CD4-positive, alpha-beta memory T cell (primary cell): ENCODE measurements at places on chromosomes 11 and 22.

DNA sequence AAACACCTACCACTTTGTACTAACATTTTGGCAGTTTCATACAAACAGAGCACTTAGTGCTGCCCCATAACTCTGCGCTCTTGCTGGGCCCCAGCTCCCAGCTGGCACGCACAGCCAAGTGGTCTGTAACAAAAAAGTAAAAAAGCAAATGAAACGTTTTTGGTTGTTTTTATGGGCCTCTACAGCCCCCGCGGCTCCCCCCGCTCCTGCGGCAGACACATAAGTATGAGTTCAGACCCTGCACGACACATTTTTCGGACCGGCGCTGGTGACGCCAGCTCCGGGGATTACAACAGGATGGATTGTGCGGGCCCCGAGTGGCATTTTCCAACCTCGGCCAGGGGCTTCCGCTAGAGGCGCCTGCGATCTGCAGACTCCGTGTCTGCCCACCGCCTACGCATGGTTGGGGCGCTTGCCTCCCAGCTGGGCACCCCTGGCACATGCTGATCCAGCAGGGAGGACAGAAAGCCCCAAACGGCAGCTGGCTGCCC is 418.2 kb downstream of the SOX6 start:
- DNase-seq: no peak

DNA sequence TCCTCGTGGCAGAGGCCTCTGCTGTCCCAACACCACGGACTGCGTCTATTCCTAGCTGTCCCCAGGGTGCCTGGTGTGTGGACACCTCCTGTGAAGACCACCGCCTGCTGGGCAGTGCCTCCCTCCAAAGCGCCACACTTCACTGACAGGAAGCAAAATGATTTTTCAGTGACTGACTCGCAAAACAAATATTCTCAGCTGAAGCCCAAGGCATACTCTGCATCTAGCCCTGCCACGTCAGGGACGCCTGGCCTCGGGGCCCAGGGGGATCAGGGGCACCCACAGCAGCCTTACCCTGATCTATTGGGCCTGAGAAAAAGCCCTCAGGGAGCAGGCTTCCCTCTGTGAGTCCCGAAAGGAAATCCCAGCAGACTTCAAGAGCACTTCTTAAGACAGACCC is 2.2 kb downstream of the BRD1 start:
- DNase-seq: no peak

DNA sequence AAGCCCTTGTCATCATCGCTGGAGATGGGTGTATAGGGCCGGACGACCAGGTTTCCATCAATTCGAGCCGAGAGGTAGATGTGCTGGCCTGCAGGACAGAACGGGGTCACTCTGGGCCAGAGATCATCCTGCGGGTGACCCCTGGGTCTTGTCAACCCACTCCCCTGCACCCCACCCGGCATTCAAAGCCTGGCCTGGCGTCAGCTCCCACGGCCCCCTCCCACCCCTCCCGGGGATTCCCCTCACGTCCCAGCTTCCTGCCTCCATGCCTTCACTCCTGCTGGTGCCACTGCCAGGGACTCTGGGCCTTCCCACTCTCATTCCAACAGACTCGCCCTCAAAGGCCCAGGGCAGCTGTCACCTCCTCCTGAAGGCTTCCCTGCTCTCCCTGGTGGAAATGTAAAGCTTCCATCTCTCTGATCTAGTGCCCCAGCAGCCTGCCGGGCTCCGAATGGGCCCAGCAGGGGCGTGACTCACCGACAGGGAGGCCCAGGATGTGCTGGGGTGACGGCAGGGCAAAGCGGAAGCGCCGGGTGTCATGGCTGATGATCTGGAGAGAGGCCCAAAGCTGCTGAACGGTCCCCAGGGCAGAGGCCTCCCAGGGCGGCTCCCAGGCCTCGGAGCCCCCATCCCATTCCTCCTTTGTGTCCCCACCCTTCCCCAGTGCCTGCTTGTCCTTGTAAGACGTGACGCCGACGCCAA is 9.3 kb downstream of the ATP5MGL start:
- no peak for DNase-seq

DNA sequence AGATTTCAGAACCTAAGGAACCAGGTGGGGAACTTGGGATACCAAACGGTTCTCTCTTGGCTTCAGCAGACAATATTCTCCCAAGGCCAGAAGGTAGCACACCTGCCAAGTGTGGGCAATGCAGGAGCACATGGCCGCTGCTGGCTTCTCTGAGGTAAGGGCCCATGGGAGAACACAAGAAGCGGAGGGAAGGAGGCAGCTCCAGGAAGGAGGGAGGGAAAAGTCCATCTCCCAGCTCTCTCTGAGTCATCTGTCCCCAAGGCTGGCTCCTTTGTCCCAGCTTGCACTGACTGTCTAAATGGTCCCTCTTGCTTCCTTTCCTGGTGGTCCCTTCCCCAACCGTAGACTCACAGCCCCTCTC is 557.9 kb upstream of the CADM1 start:
- DNase-seq: no peak

DNA sequence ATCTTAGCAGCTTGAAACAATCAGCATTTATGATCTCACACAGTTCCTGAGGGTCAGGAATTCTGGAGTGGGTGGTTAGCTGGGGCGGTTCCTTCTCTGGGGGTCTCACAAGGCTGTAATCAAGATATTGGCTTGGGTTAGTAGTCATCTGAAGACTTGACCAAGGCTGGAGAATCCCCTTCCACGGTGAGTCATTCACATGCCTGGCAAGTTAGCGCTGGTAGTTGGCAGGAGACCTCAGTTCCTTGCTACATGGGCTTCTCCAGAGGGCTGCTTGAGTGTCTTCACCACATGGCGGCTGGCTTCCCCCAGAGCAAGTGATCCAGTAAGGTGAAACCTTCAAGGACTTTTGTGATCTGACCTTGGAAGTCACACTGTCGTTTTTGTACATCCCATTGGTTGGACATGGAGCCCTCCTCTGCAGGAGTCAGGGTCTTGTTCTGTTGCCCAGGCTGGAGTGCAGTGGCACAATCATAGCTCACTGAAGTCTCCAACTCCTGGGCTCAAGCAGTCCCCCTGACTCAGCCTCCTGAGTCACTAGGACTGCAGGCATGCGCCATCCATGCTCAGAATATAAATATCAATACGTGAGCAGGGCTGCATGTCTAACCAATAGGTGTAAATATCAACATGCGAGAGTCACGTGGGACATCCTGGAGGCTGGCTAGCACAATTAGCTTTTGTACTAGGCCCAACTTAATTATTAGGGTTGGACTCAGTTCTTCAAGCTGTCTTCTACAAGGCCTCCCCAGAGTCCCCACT is 7.2 kb upstream of the NIPSNAP1 start:
- DNase-seq: no peak
